ENCODE measurements at places on chromosomes 12 and 14.

DNA sequence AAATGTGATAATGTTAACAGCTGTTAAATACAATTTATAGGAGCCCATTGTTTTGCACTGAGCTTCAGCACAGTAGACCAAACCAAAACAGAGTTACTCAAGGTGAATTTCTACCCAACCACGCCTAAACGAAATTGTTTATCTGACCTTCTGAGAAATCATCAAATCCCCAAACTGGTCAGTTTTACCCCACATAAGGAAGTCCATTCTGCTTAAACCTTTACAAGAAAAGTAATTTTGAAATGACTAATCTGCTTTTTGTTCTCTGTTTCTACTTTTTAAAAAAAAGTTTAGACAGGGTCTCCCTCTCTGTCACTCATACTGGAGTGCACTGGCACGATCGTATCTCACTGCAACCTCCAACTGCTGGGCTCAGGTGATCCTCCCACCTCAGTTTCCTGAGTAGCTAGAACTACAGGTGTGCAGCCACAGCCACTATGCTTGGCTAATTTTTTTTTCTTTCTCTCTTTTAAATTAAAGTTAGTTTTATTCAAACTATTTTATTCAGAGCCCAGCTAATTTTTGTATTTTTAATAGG lies 1.4 kb upstream of the RNF10 start:
- no peak for DNase-seq

DNA sequence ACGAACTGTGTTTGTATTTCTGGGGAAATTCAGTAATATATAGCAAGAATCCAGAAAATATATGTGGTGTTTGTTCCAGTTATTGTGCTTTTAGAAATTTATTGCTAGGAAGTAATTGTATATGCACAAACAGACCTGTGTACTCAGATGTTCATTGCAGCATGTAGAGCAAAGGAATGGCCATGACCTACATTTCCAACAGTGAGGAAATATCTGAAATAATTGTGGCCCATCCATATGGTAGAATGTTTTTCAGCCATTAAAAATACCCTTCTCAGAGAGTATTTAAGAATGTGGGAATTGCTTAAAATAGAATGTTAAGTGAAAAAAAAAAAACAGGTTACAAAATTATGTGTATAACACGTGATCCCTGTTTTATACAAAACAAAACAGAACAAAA lies 77.3 kb downstream of the TMX1 start:
- DNase-seq, result no peak

- DNase-seq, result no peak
Measured at GRCh38 chr14:29799464-29800095, 128.1 kb downstream of the PRKD1 start.

- no peak for DNase-seq
Measured at GRCh38 chr12:3998968-3999792, 126.0 kb upstream of the PARP11 start.

DNA sequence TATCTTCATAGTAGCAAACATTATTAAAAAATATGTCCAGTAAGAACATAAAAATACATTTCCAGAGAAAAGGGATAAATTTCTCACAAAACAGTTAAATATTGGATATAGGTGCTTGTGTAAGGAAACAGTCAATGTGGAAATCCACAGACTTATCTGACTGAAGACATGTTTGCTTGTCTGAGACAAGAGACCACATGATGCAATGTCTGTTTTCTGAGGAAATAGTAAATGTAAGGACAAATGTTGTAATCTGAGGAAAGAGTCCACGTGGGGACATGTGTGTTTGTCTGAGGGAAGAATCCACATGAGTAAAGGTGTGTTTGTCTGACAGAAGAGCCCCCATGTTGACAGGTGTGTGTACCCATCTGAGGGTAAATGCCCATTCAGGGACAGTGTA lies 1093.2 kb downstream of the TMEM121 start:
- DNase-seq, result no peak

- DNase-seq, result no peak
Measured at GRCh38 chr12:114396153-114396868, 9.6 kb downstream of the TBX5 start.

GRCh38 chr14:105912641-105913180 lies 386.3 kb downstream of the TMEM121 start:
- DNase-seq, result no peak

- DNase-seq, result no peak
Measured at GRCh38 chr12:3995306-3995705, 122.1 kb upstream of the PARP11 start.

DNA sequence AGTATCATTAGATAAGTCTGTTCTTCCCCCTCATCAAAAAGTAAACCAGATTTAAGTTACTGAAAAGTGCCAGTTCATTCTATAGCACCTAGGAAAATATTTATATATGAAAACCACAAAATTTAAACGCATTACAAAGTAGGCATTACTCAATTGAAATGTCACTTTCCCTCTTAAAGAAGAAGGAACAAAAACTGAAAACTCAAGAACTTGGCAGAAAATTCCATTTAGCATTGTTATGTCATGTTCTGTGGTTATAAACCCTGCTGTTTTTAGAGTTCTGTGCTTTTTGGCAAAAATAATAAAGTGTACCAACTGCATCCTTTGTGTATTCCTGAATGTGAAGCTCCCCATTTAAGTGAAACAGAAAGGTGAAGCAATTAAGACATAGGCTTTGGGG lies 3.6 kb downstream of the FGD4 start:
- no peak for DNase-seq

GRCh38 chr12:132244724-132245295 lies 84.6 kb downstream of the GALNT9 start:
- DNase-seq, result no peak

DNA sequence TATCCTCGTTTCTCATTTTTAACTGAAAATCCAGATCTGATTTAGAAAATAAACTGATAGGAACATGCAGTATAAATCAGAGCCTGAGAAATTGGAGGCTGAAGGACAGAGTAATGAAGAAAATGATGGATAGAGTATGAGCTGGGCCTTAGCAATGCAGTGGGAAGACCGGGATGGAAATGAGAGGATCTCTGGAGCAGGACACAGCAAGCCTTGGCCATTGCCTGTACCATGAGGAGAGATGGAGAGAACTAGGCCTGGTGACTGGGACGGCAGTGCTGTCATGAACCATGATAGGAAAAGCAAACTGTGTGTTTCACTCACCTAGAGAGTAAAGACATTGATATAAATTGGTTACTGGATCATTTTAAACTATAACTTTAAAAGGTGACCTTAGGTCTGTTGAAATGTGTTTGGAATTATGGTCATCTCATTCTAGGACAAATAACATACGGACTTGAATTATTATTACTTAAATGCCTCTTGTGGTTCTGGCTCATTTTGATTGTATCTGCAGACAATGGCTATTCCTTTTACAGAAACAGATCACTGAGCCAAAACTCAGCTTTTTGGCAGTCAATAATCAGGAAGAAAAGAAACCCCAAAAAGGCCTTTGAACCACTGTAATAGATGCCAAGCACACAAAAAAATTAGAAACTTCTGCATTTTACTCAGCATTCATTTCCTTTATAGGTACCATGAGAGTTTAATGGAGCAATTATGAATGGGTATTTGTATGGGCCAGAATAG lies 251.9 kb upstream of the PRKD1 start:
- DNase-seq, result no peak

GRCh38 chr12:58086930-58087329 lies 145.6 kb downstream of the ATP23 start:
- no peak for DNase-seq

GRCh38 chr12:115382681-115383080 lies 698.7 kb upstream of the TBX3 start:
- DNase-seq, result no peak

GRCh38 chr12:659090-659683 lies 4.1 kb downstream of the NINJ2 start:
- DNase-seq, result no peak

DNA sequence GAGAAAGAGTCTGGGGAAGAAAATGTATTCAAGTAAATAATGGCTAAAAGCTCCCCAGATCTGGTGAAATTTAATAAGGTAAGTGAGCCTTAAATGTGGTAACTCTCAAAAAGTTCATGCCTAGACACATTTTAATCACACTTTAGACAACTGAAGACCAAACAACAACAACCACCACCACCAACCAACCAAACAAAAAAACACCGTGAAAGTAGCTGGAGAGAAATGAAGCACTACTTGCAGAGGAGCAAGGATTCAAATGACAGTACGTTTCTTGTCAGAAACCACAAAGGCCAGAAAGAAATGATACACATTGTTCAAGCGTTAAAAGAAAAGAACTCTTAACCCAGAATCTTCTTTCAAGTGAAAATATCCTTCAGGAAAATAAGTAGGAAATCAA lies 208.3 kb downstream of the MYRFL start:
- no peak for DNase-seq

- no peak for DNase-seq
Measured at GRCh38 chr14:85024931-85025330, 505.0 kb upstream of the FLRT2 start.

- DNase-seq, result no peak
Measured at GRCh38 chr12:15116086-15116485, 105.1 kb downstream of the RERG start.

DNA sequence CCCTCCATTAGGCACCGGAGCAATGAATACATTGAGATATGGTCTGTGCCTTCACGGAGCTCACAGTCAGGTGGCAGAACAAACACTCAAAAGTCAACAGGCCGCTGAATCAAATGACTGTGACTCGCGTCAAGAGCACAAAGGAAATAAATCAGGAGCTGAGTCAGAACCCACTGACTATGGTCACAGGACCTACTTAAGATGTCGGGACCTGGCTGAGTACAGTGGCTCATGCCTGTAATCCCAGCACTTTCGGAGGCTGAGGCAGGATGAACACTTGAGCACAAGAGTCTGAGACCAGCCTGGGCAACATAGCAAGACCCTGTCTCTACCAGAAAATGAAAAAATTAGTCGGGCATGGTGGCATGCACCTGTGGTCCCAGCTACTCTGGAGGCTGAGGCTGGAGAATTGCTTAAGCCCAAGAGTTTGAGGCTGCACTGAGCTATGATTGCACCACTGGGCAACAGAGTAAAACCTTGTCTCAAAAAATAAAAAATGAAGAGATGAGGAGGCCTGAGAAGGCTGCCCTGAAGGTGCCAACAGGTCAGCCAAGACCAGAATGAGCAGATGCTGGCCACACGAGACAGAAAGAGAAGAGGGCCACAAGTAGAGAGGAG lies 19.9 kb downstream of the TMEM233 start:
- no peak for DNase-seq

- DNase-seq, result no peak
Measured at GRCh38 chr12:123971449-123971769, 1.2 kb downstream of the CCDC92 start.

GRCh38 chr12:14950421-14950820 lies 11.0 kb downstream of the ARHGDIB start:
- no peak for DNase-seq

DNA sequence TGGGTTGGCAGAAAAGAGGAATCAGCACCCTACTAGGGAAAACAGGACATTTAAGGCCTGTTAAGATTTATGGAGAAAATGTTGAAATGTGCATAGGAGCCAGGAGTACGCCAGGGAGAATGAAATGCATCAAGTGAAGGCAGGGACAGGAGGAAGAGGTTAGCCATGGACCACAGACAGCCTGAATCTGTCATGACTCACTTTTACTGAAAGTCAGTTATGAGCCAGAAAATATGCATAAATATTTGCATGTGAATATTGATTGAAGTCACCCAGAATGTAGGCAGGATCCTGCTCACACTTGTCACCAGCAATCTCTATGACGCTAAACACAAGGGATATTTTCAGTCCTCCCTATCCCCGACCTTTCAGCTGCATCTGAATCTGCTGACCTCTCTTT lies 25.1 kb upstream of the CDK17 start:
- peak; percentile 37 for DNase-seq

- DNase-seq, result no peak
Measured at GRCh38 chr12:126093908-126094307, 1028.7 kb downstream of the AACS start.

GRCh38 chr12:1906579-1906978 lies 11.9 kb downstream of the CACNA2D4 start:
- no peak for DNase-seq

- no peak for DNase-seq
Measured at GRCh38 chr14:33646692-33647260, 304.1 kb downstream of the EGLN3 start.

- DNase-seq, result no peak
Measured at GRCh38 chr14:27270716-27271115, 672.9 kb upstream of the NOVA1 start.

DNA sequence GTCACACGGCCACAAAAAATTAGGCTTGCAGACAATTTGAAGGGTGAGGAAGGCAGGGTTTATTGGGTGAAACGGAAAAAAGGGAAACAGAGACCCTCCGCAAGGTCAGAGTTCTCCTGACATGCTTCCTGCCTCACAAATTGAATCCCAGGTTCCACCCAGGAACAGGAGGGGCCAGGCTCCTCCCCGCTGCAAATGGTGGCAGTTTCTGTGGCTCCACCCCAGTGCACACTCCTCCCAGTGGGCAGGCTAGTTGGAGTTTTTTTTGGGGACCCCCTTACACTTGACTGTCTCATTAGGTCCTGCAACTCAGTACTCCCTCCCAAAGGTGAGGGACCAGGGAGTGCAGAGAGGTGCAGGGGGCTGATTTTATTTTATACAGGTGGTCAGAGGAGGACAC lies 39.4 kb upstream of the PPP1CC start:
- no peak for DNase-seq

- DNase-seq, result no peak
Measured at GRCh38 chr12:131473741-131474709, 236.9 kb upstream of the SFSWAP start.

GRCh38 chr14:78319406-78319805 lies 149.2 kb downstream of the NRXN3 start:
- no peak for DNase-seq

GRCh38 chr12:105485321-105485910 lies 154.9 kb downstream of the C12orf75 start:
- no peak for DNase-seq

GRCh38 chr12:123696646-123697045 lies 15.5 kb upstream of the ATP6V0A2 start:
- DNase-seq, result no peak

DNA sequence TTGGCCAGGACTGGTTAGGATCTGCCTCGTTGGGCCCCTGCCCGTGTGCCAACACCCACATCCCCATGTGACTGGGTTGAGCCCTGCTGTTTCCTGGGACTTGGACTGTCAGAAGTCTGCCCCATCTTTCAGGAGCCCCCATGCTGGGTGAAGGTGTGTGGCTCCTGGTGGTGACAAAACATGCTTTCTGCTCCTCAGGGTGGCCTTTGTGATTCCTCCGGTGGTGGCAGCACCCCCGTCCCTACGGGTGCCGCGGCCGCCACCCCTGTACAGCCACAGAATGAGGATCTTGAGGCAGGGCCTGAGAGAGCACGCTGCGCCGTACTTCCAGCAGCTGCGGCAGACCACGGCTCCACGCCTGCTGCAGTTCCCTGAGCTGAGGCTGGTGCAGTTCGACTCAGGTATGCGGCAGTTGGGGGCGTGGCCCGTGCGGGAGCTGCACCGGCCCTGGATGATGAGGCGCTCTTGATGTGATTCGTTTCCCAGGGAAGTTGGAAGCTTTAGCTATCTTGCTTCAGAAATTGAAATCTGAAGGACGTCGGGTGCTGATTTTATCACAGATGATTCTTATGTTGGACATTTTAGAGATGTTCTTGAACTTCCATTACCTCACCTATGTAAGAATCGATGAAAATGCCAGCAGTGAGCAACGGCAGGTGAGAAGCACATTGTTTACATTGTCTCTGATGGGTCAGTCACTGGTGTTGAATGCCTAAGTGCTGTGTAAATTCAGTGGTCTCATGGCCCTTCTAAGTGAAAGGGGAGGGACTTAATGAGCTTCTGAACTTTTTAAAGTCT lies 80.0 kb downstream of the EP400 start:
- no peak for DNase-seq

GRCh38 chr12:69903548-69903947 lies 78.5 kb downstream of the MYRFL start:
- no peak for DNase-seq

GRCh38 chr14:61690982-61691381 lies 4.3 kb upstream of the HIF1A start:
- DNase-seq, result no peak

Measured in stimulated activated CD8-positive, alpha-beta memory T cell treated with anti-CD3 and anti-CD28 coated beads, Interleukin-7, amount 100 ng/mL, for 48 hours (primary cell).